ENCODE measurements at places on chromosomes 11 and 22.

DNA sequence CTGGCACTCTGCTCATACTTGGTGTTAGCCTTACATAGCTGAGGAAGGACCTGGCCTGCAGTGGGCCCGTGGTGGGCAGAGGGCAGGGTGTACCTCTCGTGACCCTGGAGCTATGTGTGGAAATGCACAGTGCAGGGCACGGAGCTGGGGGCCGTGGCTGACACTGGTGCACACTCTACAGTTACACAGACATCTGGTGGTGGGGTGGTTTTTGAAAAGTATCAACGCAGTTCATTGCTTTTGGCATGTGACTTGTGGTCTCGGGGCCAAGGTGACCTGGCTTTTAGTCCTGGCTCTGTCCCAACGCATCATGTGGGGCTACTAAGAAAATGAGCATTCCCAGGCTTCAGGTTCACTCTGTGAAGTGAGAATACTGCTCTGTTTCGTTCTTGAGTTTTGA is 553.6 kb downstream of the NTM start:
- DNase-seq: no peak

- DNase-seq: no peak
Measured at GRCh38 chr11:97140885-97141494, 751.2 kb downstream of the JRKL start.

- DNase-seq: no peak
Measured at GRCh38 chr22:37498289-37498909, 12.2 kb upstream of the MFNG start.

DNA sequence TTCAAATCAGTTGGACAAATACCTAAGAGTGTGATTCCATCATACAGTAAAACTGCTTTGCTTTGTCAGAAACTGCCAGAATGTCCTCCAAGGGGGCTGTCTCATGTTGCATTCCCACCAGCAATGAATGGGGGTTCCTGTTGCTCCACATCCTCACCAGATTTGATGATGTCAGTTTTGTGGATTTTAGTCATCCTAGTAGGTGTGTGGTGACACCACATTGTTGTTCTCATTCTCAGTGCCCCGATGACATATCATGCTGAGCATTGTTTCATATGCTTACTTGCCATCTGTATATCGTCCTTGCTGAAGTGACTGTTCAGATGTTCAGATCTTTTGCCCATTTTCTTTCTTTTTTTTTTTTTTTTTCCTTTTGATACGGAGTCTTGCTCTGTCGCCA is 37.0 kb downstream of the CDPF1 start:
- DNase-seq: no peak

- DNase-seq: no peak
Measured at GRCh38 chr22:44965171-44965570, 44.6 kb downstream of the PHF21B start.
